ENCODE measurements at places on chromosomes 2 and 18. TPM values are rescaled to one million over a fixed set of nuclear protein-coding genes. Genes with fewer than 3 reads are reported as not detected.

- DNase-seq, result no peak
These were observed 76.3 kb upstream of the WIPF1 start for GRCh38 chr2:174673876-174674275.

GRCh38 chr2:157783245-157783644 lies 92.9 kb downstream of the ACVR1 start:
- no peak for DNase-seq

CCDC148 gene
- total RNA-seq, result not detected

GRCh38 chr2:3679180-3679579 lies 21.2 kb downstream of the ALLC start:
- DNase-seq, result no peak

DNA sequence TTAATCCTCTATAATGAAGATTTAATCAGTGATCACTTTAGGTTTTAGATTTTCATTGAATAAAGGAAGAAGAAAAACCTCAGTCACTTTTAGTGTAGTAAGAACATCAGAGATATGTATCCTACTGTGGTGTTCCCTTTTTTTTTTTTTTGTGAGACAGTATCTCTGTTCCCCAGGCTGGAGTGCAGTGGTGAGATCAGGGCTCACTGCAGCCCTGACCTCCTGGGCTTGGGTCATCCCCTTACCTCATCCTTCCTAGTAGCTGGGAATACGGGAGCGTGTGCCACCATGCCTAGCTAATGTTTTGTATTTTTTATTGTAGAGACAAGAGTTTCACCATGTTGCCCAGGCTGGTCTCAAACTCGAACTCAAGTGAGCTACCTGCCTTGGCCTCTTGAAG lies 5.1 kb downstream of the SLC39A10 start:
- no peak for DNase-seq

MAP3K19 gene
- not detected for total RNA-seq

GRCh38 chr2:37779611-37780386 lies 108.4 kb upstream of the CDC42EP3 start:
- no peak for DNase-seq

NR4A2 gene
- 27.8 TPM for total RNA-seq

- DNase-seq, result no peak
These were observed 150.4 kb upstream of the ITGA4 start for GRCh38 chr2:181306785-181307184.

SCN1A gene
- not detected for total RNA-seq

- no peak for DNase-seq
These were observed 139.8 kb downstream of the HNMT start for GRCh38 chr2:138104071-138104470.

GRCh38 chr2:236607471-236608187 lies 38.0 kb downstream of the ACKR3 start:
- no peak for DNase-seq

DNA sequence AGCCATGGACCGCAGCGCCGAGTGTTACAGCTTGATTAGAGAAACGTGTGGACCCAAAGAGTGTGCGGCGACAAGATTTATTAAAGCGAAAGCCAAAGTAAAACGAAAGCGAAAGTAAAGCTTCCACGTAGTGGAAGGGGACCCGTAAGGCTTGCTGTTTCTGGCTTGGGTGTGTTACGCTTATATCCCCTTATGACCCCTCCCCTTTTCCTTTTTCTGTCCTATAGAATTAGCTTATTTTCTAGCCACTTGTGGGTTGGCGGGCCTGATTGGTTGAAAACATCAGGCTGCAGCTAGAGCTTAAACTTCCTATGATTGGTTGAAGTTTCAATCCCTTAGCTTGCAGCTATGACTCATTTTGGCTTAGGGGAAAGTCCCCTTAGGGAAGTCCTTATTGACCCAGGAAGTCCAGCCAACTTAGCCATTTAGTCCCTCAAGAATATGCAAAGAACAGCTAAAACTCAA lies 969.7 kb downstream of the DCDC2C start:
- no peak for DNase-seq

GRCh38 chr18:46416706-46417638 lies 240.0 kb downstream of the LOXHD1 start:
- DNase-seq, result no peak

DNA sequence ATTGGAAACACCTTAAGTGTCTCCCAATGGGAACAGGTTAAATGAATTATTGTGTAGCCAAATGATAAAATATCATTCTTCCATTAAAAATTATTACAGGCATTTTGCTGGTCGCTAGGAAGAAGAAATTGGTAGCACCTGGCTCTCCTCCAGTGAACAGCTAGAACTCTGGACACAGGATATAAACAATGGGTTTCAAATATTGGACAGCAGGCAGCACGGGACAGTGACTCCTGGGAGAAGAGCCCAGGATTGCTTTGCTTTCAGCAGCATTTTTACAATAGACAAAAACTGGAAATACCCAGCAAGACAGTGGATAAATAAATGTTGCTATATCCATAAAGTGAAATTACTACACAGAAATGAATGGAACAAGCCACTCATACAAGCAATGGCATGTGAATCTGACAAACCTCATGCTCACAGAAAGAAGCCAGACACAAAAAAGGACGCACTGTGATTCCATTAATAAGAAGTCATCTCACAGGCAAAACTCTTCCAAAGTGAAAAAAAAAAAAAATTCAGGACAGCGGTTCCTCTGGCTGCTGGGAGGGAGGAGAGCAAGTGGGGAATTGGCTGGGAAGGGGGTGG lies 50.5 kb downstream of the LAMA1 start:
- DNase-seq, result no peak

MAP2 gene
- total RNA-seq, result not detected

- DNase-seq, result no peak
These were observed 23.4 kb downstream of the NR4A2 start for GRCh38 chr2:156309167-156309566.

- DNase-seq, result no peak
These were observed 8.3 kb downstream of the NEU4 start for GRCh38 chr2:241817126-241817820.

GRCh38 chr18:8874872-8875271 lies 169.5 kb downstream of the MTCL1 start:
- DNase-seq, result no peak

CDCA7 gene
- total RNA-seq, result 23.1 TPM

DNA sequence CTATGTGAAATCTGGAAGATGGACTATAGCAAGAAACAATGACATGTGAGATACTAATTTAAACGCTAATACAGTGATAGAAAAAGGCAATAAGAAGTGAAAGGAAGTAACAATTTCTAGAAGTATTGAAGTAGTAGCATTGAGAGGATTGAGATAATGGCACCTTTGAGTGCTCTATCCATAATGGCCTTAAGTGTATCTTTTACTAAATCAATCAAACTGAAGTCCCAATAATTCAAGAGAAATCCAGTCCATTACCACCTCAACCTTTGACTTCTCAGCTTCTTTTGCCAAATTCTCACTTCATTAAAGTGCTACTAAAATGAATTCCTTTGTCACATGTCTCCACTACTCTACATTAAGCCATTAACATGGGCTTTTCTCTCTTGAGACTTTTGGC lies 82.6 kb upstream of the KYNU start:
- DNase-seq, result no peak

SALL3 gene
- total RNA-seq, result not detected

DNA sequence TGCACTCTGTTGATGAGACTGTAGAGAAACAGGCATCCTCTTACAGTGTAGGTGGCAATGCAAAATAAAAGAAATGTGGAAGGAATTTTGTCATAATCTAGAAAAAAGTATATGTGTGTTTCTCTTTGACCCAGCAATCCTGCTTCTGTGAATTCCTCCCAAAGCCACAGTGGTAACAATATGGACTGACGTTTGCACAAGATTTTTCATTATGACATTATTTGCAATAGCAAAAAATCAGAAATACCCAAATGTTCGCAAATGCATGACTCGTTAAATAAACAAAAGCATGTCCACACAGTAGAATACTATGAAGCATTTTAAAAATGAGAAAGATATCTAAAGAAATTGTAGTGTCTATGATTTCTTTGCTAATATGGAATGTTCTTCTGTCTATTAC lies 255.2 kb upstream of the NRP2 start:
- no peak for DNase-seq

DNA sequence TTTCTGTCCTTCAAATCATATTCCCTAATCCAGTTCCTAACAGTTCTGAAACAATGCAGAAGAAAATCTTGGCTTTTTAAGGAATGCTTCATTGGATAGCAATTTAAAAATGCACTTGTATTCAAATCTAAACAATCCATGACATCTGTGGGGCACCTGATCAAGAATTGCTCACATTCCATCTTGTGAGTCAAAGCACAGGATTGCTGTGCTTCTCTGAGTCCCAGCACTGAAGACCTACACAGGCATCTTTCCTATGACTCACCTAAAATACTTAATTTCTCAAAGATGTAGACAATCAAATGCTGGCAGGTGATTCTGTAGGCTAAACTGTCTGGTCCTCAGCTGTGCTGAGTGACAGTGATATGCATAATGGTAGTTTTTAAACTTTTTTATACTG lies 10.1 kb upstream of the ATP8B1 start:
- DNase-seq, result no peak

DNA sequence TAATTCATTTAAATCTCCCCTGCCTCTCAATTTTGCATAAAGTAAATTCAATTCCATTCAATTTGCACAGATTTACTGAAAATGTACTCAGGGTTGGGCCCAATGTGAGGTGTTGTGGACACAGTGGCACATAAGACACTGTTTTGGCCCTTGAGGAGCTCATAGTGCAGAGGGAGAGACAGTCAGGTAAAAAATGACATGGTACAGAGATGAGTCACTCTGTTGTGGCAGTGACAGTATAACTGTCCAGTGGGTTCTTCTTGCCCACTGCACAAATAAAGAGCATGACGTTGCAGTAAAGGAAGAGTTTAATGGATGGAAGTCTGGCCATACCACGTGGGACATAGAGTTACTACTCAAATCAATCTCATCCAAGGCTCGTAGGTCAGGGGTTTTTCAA lies 400.3 kb upstream of the TRIB2 start:
- DNase-seq, result no peak

DNA sequence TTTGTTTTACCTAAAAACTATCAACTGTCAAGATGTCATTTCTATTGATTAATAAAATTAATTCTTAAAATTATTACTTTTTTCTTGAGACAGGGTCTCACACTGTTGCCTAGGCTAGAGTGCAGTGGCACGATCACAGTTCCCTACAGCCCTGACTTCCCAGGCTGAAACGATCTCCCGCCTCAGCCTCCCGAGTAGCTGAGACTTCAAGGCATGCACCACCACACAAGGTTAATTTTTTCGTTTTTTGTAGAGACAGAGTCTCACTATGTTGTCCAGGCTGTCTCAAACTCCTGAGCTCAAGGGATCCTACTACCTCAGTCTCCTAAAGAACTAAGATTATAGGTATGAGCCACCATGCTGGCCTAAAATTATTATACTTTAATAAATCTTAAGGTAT lies 18.7 kb downstream of the HNRNPLL start:
- DNase-seq, result no peak

GRCh38 chr2:240254337-240255164 lies 114.1 kb upstream of the OTOS start:
- DNase-seq, result no peak
